ENCODE measurements at places on chromosomes 2 and 18. TPM values are rescaled to one million over a fixed set of nuclear protein-coding genes. Genes with fewer than 3 reads are reported as not detected.

The CCDC74A gene
- 24.2 TPM for total RNA-seq

The RIT2 gene
- not detected for total RNA-seq

The SIX3 gene
- not detected for total RNA-seq

The CYP1B1 gene
- 8.1 TPM for total RNA-seq

The CCL20 gene
- total RNA-seq, result 1.0 TPM

The PTPRN gene
- total RNA-seq, result 3.8 TPM

The TMEFF2 gene
- not detected for total RNA-seq

The GAL3ST2 gene
- not detected for total RNA-seq

The KCNK3 gene
- total RNA-seq, result 15.3 TPM

The KLHL41 gene
- total RNA-seq, result 0.29 TPM

The NCKAP5 gene
- total RNA-seq, result 0.33 TPM

The SANBR gene
- total RNA-seq, result 6.0 TPM

The ARPC2 gene
- 464 TPM for total RNA-seq

The ST8SIA5 gene
- total RNA-seq, result under 0.01 TPM

The CPS1 gene
- total RNA-seq, result 3.8 TPM

The EFR3B gene
- 2.3 TPM for total RNA-seq

The SERPINB12 gene
- not detected for total RNA-seq

The LDAH gene
- total RNA-seq, result 23.3 TPM

All from kidney epithelial cell (primary cell).